ENCODE measurements at places on chromosomes 6 and 20. TPM values are rescaled to one million over a fixed set of nuclear protein-coding genes. Genes with fewer than 3 reads are reported as not detected.

DNA sequence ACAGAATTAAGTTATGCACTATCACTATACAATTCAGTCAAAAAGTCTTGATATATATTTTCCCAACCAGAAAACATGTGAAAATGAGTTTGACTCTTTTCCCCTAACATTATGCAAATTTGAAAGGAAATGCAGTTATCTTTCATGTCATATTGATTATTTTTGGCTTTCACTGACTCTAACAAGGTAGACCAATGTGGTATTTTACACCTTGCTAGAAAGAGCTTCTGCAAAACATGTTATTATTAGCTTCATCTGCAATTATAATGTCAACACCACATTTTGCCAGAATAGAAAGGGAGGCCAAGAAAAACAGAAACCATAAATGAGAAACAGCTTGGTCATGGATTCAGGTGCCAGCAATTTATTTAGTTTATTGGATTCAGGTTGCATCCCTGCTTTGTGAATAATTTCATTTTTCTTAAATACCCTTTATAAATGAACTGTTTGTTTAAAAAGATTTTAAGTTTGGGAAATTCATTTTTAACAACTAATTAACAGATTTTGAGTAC lies 226.1 kb upstream of the GJE1 start:
- DNase-seq: no peak

GRCh38 chr6:42427871-42428270 lies 23.9 kb downstream of the TRERF1 start:
- DNase-seq: no peak

DNA sequence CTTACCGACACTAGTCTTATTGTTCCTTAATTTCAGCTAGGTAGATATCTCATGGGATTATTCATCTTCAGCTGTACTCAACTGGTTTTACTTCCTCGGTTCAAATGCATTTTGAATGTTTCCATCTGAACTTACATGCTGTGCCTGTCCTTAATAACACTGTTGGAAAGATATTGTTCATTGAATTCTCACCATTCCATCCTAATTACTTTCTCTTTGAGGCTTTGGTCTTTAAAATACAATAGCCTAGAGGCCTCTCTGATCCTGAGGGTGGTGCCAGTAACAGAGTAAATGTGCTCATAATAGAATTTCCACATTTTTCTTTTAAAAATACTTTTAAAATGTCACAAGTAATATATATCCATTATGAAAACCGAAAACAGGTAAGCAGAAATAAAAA lies 54.0 kb downstream of the IL20RA start:
- DNase-seq: no peak

Gene LY6G6D
- not detected for total RNA-seq

Gene THBS2
- not detected for total RNA-seq

- DNase-seq: no peak
Measured at GRCh38 chr6:134778431-134778830, 171.5 kb downstream of the ALDH8A1 start.
